Left ventricle myocardium superior (tissue), 1 donor: ENCODE measurements at places on chromosomes 13 and 19.

DNA sequence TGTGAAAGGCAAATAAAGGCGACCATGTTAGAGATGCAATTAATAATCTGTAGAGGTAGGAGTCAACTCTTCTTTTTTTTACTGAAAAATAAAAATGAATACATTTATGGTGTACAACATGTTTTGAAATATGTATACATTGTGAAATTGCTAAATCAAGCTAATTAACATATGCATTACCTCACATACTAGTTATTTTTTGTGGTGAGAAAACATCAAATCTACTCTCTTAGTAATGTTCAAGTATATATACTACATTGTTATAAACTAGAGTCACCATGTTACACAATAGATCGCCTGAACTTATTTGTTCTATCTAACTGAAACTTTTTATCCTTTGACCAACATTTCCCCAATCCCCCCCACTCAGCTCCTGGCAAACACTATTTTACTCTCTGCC lies 143.2 kb downstream of the POU4F1 start:
- no peak for DNase-seq

DNA sequence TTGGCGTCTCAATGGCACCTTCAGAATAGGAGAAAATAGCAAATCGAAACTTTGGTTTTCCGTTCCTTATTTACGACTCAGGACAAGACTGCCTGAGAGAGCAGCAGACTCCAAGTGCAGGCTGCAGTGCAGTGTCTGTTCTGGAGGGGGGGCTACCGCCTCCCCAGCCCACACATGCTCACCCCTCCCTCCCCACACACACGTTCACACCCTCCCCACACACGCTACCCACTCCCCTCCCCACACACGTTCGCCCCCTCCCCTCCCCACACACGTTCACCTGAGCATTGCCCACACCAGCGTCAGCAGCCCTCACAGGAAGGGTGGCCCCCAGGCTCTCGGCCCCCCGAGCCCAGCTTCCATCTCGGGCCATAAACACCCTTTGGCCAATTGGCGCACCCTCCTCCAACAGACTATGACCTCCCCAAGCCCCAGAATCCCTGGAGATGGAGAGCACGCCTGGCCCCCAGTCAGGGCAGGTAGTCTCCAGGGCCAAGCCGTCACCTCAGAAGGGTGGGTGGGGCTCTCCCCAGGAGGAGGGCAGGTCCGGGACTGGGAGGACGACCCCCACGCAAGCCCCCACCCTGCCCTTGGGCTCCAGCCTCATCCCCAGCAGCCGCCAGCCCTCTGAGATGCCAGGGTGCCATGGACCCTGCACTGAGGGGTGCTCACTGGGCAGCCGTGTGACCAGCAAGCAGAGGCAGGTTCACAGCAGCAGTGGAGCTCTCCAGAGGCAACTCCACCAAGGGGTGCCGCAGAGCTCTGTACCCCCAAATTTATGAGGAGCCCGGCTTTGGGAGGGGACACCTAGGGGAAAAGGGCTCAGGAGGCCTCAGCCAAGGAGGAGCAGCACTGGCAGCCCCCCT lies 27.5 kb downstream of the RASA3 start:
- peak; percentile 21 for DNase-seq

DNA sequence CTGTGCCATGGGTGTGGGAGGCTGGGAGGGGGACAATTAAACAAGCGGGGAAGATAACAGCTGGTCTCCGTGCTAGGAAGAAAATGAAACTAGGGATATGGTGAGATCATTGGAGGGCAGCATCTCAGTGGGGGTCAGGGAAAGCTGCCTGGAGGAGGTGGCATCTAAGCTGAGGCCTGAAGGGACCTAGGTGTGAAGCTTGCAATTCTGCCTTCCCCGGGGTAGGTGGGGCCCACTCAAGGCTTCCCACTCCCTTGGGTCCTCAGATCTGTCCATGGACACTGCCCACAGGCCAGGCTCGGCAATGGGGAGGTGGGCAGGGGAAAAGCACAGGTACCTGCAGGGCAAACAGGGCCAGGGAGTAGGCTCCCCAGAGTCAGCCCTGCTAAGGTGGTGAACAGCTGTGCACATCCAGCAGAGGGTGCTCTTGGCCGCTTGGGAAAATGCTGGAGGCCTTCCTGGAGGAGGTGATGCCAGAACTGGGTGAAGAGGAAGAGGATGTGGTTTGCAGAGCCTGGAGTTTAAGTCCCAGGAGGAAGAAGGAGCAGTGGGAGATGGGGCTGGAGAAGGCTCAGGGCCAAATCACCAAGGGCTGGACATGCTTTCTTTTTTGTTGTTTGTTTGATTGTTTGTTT lies 25.7 kb upstream of the CCNE1 start:
- DNase-seq: no peak

- no peak for DNase-seq
These were observed 82.2 kb downstream of the SLAIN1 start for GRCh38 chr13:77779552-77780272.

DNA sequence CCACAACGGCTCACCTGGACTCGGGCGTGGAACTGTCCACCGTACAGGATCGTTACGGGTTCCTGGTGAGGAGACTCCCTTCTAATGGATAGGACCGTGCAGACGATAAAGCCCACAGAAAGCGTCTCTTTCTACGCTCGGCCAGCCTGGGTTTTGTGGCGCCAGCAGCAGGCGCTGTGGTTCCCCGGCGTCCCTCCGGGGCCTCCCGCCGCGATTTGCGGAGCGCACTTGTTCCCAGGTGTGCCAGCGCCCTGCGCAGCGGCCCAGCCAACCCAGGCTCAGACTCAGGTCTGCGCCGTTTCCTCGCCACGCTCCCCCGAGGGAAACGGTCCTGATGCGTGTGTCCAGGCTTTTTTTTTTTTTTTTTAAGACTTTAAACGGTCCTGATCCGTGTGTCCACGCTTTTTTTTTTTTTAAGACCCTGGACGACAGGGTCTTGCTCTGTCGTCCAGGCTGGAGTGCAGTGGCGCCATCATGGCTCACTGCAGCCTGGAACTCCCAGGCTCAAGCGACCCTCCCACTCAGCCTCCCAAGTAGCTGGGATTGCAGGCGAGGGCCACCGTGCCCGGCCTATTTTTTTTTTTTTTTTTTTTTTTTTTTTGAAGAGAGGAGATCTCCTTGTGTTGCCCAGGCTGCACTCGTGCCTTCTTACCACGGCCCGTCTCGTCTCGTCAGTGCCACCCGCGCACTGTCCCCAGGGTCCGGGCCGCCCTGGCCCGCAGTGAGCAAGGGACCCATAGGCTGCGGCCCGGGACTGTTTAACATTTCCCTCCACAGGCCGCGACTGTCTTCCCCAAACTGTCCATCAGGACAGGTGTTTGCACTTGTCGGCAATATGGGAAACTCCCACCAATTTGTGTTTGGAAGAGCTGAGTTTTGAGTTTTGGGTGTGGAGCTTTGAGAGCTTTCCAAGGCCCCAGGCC lies 23.8 kb downstream of the GJA3 start:
- no peak for DNase-seq

DNA sequence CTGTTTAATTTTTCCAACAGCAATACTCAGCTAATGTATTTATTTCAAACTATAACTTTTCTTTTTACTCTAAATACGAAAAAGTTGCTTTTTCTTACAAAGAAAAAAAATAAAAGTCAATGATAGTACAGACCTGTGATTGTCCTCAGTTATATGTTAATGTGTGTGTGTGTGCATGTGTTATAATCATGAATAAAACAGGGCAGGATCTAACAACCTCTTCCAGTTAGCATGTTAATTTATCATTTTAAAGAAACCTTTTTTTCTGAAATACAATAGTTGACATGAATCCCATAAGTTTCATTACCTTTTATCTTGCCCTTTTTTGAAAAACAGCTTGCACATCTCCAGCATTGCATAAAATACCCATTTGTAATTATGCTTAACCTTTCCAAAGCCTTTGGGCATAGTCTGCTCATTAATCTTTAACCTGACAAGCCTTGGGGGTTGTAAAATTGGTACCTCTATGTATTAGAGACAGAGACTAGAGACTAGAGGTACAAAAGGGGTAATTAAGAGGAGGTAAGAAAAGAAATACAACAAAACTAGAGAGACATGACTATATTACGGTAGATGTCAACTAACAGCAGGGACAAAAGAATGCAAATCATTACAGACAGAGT lies 828.1 kb downstream of the OLFM4 start:
- no peak for DNase-seq

GRCh38 chr19:33806434-33806881 lies 9.8 kb downstream of the KCTD15 start:
- DNase-seq: no peak

GRCh38 chr19:5149932-5150901 lies 181.3 kb downstream of the KDM4B start:
- no peak for DNase-seq

- DNase-seq: no peak
These were observed 30.7 kb upstream of the SERPINE3 start for GRCh38 chr13:51308781-51309180.

- DNase-seq: peak; percentile 93
These were observed at the start of gene MIDN for GRCh38 chr19:1248139-1248785. TSS of gene MIDN (plus strand) at chr19:1248583. CDS start at chr19:1250297, 1,714 bp downstream.

- DNase-seq: no peak
These were observed 11.1 kb upstream of the GTF2F2 start for GRCh38 chr13:45109102-45109720.

DNA sequence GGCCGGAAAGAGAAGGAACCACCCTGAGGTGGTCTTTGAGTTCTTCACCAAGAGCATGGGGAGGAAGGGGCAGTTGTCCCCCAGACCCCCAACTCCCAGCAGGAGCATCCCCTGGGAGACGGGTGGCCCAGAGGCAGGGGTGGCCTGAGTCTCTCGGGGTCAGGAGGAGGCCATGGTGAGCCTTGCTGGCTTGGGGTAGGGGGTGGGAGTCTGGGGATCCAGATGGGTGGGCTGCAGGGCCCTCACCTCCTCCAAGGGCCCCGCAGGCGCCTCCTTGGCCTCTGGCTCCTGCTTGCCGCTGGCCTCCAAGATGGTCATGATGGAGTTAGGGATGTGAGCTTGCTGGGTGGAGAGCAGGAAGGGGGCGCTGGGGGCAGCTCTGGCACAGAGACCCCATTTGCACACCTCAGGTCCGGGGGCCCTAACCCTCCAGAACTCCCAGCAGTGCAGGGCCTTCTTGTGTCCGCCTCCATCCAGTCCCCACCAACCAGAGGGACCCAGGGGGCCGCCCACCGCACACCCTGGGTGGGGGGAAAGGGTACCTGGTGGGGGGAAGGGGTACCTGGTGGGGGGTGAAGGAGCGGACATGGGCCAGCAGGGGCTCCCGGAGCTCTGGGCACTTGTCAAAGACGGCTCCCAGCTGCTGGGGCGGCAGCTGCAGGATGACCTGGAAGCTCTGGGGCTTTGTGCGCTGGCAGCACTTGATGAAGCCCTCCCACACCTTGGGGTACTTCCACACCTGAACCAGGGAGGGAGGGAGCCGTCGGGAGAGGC lies 1.3 kb upstream of the RSPH6A start:
- DNase-seq: no peak

GRCh38 chr13:112907286-112907685 lies 61.7 kb upstream of the MCF2L start:
- DNase-seq: no peak

GRCh38 chr13:40681341-40682146 lies 15.1 kb upstream of the FOXO1 start:
- no peak for DNase-seq

DNA sequence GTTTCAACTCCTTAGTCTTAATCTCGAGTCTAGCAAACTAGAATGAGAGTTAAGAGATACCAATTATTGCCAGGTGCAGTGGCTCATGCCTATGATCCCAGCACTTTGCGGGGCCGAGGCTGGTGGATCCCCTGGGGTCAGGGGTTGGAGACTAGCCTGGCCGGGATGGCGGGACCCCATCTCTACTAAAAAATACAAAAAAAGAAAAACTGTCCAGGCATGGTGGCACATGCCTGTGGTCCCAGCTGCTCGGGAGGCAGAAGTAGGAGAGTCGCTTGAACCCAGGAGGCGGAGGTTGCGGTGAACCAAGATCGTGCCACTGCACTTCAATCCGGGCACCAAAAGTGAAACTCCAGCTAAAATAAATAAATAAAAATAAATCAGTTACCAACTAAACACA lies 1119.5 kb upstream of the ATXN8OS start:
- DNase-seq: no peak

- peak; percentile 43 for DNase-seq
These were observed 115.7 kb upstream of the STARD13 start for GRCh38 chr13:33401238-33401637.

- DNase-seq: no peak
These were observed 2.7 kb downstream of the MTUS2 start for GRCh38 chr13:28822801-28823200.

- DNase-seq: no peak
These were observed 102.1 kb upstream of the FNDC3A start for GRCh38 chr13:48873587-48873986.

DNA sequence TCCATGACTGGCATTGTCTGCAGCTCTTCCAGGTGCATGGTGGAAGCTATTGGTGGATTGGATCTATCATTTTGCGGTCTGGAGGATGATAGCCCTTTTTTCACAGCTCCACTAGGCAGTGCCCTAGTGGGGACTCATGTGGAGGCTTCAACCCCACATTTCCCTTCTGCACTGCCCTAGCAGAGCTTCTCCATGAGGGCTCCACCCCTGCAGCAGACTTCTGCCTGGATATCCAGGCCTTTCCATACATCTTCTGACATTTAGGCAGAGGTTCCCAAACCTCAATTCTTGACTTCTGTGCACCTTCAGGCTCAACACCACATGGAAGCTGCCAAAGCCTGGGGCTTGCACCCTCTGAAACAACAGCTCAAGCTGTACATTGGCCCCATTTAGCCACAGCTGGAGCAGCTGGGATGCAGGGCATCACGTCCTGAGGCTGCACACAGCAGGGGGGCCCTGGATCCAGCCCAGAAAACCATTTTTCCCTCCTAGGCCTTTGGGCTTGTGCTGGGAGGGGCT lies 800.2 kb upstream of the MIR17HG start:
- DNase-seq: no peak

- no peak for DNase-seq
These were observed 24.9 kb upstream of the STARD13 start for GRCh38 chr13:33310245-33311038.

GRCh38 chr13:108610507-108610906 lies 18.9 kb upstream of the MYO16 start:
- no peak for DNase-seq

GRCh38 chr19:39543477-39543857 lies 3.5 kb upstream of the EID2 start:
- DNase-seq: no peak

DNA sequence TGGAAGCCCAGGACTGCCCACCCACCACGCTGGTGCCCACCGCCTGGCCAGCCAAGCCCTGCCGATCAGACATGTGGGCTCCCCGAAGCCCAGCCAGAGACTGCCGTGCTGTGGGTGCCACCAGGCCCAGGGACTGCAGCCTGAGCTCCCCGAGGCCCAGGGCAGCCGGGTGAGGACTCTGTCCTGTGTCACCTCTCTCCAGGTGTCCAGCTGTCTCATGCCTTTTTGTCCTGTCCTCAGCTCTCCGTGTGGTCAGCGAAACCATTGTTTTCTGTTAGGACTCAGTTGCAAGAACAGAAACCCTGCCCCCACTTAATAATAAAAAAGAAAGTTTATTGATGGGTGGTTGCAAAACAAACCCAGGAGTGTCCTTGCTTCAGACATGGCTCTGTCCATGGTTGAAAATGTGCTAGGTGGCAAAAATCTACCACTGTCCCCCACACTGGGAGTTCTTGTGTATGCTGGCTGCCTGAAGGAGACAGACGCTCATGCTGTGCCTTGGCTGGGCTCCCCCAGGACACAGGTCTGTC lies 9.9 kb downstream of the PLEKHF1 start:
- DNase-seq: no peak

GRCh38 chr13:44211704-44212346 lies 161.8 kb upstream of the SERP2 start:
- DNase-seq: no peak

- DNase-seq: no peak
These were observed 46.5 kb downstream of the TNFSF13B start for GRCh38 chr13:108315991-108316390.
